Activated CD8-positive, alpha-beta memory T cell treated with anti-CD3 and anti-CD28 coated beads, Interleukin-2, amount 10 ng/mL, durations not matched to agents 7 days and 5 days (primary cell): ENCODE measurements at places on chromosomes 1 and 21.

DNA sequence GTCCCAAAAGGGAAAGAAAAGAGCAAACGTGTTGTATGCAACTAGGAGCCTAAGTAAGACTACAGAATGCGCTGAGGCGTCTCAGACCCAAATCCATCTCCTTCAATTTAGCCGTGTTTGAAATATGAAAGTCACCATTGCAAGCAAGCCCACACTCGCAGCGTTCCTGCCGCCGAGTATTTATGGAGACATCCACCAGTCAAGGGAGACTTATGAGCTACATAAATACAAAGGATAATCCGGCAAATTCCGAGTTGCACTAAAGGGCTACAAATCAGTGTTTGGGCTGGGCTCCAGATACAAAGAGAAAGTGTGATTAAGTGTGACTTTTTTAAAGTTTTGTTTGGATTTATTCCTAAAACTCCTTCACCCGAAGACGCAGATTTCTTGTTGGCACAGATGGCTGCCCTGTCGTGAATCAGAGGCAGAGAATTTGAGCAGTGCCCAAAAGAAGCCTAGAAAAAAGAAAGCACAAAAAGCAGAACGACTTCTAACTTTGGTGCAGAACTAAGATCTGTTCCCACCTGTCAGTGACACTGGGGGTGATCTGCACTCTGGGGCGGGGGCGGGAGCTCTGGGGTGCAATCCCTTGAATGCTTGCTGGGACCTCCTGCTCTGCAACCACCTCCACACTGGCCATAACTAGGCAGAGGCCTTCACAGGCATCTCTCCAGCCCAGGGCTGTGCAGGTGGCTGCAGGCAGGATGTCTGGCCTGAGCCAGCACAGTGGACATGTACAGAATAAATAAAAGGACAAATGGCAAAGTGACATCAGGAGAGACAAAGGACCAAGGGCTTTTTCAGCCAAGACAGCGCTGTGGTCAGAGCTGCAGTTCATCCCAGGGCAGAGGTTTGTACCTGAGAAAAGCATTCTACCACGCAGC is 489.7 kb downstream of the NPHP4 start:
- DNase-seq = no peak

DNA sequence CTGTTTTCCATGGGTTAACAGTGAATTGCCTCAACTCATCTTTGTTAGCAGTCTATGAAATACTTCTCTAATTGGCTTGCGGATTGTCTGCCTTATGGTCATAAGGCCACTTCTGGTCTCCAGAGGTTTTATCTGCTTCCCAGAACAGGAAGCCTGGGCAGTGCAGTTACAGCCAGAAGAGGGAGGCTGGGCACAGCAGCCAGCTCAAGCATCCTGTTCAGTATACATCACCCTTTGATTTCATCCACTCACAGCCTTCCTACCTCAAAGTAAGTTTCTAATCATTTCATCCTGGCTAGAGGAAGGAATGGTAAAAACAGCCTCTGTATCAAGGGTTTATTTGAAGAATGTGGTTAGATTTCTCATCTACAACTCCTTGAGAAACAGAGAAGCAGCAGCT is 311.5 kb upstream of the DEPDC1 start:
- no peak for DNase-seq

DNA sequence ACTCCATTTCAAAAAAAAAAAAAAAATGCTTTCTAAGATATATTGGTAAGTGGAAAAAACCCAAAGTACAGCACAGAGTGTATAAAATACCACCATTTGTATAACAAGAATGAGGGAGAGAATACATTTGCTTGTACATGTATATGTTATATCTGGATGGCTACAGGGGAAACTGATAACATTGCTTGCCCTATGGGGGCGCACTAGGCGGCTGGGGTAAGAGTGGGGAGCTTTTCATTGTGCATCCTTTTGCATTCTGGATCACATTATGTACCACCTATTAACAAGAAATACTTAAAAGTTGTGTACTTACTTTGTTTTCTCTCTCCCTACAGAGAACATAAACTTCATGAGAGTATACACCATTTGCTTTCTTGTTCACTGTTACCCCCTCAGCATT is 28.6 kb upstream of the OPRD1 start:
- DNase-seq = no peak

DNA sequence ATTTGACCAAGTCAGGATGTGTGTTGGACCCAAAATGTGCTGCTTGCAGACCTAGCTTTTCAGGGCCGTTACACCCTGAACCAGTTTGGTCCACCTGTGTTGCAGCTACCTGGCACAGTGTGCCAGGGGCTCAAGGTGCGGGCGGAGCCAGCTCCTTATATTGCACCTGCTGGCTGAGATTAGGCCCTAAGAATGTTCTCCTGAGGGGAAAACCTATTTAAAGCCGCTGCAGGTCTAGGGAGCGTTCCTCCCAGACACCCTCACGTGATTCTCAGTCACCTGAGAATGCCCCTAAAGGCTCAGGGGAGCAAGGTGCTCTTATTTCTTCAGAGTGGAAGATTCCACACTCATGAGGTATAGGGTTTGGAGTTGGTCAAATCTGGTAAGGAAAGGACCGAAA is 12.0 kb downstream of the GSTM3 start:
- DNase-seq = no peak

DNA sequence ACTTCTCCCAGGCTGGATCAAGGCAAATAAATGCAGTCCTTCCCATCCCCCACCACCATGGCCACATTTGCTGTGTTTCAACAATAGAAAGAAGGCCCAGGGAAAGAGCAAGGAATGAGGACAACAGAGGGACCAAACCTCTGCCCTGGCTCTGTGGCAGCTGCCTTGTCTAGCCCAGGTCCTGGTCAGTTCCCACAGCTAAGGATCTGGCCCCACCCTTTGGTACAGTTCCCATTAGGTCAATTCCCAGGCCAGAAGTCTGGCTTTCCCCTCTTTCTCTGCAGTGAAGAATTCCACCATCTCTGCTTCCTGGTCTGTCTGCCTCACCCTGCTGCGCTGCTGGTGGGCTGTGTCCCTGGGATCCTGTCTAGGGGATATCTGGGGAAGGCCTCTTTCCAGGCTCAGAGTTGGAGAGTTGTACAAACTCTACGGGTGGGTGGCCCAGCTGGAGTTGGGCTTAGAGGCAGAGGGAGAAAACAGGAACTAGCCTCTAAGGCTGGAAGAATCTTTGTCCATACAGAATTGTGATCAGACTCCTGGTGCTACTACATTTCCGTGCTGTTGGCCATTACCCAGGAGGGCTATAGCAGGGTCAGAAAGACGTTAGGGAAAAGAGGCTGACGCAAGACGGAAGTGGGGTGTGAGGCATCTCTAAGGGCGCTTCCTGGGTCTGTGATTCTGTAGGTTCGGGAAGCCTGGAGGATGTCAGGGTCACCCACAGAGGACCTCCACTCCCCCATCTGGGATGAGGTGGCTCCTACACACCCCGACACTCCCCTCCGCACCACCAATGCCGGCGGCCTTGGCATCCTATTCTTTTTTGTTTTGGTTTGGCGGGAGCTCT is 953 bp upstream of the NDUFS2 start:
- no peak for DNase-seq
